ENCODE measurements at places on chromosomes 16 and 17.
A peak's percentile ranks its signal among the peaks of the same experiment; 100 is the strongest.

GRCh38 chr17:40864661-40865390 is 2.2 kb downstream of the KRT12 start:
- no peak for DNase-seq

- DNase-seq, result no peak
Observed at GRCh38 chr17:46003907-46004748, 5.1 kb downstream of the STH start.

- DNase-seq, result no peak
Observed at GRCh38 chr16:25823891-25824290, 132.1 kb downstream of the HS3ST4 start.

DNA sequence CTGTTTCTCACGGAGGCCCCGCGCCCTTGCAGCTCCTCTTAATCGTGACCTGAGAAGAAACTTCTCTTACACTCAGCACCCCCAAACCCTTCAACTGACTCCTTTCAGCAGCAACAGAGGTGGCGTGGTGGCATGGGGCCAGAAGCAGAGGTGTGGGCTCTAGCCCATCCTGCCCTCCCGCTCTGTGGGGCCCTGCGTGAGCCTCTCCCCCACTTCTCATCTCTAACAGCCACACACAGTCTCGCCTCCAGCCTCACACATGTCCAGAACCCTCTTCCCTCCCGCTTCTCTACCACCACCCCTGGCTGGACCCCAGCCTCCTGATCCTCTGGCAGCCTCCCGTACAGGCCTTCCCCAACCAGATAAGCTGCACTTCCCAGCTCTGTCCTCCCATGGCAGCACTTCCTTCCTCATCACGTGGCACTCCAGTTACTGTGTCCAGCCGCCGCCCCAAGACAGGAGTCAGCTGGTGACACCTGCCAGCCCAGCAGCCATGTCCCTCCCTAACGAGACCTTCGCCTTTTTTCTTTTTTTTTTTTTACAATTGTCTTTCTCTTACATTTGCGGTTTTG is 30.5 kb downstream of the NSMCE1 start:
- peak; percentile 57 for DNase-seq
